ENCODE measurements at places on chromosomes 2 and 18.

GRCh38 chr2:181900007-181900651 lies 8.6 kb downstream of the ITPRID2 start:
- no peak for DNase-seq

DNA sequence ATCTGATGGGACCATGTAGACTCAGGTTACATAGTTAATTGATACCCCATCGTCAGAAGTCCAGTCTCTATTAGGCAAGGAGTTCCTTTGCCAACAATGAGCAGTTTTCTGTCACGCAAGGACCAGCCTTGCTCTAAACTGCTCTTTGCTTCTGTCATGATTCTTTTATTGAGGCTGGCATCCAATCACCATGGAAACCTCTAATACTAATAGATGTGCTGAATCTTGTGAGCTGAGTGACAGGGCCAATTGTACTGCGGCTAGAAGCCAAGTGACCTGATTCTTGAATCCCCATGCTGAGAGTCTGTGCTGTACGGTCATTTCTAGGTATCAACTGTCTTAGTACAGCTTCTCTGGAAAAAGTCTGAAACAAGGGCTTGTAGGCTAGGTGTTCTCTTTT lies 395.6 kb downstream of the RND3 start:
- no peak for DNase-seq

DNA sequence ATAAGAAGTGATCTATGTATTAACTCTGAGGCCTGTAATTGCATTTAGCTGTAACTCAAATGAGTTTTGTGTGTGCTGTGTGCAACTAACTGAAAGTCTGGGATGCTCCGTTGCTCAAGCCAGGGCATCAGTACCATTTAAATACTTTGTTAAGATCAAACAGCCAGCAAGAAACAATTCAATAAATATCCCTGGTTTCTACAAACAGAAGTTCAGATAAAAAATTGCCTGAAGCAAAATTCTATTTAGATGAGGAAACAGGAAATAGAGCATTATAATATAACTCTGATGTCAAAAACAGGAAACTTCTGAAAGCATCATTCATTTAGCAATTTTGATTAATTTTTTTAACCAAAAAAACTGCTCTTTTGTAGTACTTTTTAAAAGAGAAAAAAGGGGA lies 18.9 kb upstream of the SLC38A11 start:
- peak; percentile 60 for DNase-seq

DNA sequence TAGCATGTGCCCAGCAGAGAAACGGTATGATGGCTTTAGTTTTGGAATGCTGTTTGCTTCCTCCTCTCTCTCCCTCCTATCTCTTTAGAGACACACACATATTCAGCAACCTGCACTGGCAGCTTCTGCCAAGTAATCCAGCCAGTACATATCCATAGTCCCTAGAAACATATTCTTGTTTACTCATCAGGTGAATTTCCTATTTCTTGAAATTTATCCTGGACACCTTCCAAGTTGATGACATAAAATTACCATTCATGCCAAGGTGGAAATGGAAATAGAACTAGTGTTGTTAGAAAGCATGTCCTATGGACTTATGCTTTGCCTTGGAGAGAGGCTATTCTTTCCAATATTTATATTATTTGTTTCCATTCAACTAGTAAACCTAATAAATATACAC lies 50.9 kb upstream of the RGPD4 start:
- no peak for DNase-seq

- peak; percentile 4 for DNase-seq
These were observed 222.2 kb downstream of the C1D start for GRCh38 chr2:67840460-67841068.

GRCh38 chr2:97900806-97901205 lies 94.9 kb downstream of the TMEM131 start:
- DNase-seq = no peak

DNA sequence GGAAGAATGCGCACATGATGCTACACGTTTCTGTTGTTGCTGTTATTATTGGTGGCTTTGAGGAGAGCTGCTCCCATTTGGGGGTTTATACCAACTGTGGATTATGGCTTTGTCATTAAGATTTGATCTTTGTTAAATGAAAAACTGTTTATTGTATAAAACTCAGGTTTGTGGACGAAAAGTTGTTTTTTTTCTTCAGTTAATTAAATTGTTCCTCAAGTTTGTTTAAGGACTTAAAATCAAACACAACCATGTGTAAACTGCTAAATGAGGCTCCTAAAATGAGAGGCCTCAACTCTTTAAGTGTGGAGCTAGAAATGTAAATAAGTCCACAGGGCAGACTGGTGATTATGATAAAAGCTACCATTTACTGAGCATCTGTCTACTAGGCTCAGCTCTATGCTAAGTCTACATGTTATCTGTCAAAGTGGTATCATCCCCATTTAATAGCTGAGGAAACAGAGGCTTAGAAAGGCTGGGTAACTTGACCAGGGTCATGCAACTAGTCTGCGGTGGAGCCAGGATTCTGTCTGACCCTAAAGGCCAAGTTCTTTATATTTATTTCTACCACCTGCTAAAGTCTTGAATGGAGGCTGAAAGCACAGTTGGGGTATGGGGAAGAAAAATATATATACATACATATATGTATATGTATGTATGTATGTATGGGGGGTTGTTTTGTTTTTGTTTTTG lies 4.1 kb downstream of the MYCN start:
- DNase-seq = no peak

DNA sequence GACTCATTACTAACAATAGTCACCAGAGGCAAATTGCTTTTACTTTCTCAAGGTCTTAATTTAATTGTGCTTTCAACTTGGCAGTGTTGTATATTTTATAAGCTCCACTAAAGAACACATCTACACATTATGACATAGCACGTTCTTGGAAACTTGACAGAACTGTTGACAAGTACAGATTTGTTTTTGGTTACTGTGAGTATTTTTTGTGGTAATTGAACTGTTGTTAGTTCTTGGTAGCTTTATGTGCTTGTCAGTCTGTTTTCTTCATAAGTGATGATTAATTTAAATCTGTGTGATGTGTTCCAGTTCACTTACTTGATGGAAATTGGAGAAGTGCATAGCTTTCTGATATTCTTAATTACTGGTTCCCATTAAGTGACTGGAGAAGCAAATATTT lies 63.9 kb downstream of the COMMD1 start:
- DNase-seq = no peak

DNA sequence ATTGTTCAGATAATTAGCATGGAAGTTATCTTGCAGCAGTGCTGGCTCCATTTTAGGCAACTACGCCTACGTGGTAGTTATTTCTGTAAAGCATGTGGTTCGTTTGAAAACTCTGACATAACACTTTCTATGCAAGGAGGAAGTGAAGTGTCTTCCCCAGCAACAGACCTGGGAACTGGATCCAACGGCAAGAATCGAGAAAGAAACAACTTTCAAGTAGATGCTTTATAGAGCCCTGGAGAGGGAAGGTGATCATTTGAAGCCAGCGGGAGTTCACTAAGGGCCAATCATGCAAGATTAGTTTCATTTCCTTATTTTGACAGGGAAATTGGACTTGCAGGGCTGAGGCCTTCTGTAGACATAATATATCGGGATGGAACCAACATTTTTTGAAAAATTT lies 218.3 kb downstream of the ACKR3 start:
- no peak for DNase-seq

DNA sequence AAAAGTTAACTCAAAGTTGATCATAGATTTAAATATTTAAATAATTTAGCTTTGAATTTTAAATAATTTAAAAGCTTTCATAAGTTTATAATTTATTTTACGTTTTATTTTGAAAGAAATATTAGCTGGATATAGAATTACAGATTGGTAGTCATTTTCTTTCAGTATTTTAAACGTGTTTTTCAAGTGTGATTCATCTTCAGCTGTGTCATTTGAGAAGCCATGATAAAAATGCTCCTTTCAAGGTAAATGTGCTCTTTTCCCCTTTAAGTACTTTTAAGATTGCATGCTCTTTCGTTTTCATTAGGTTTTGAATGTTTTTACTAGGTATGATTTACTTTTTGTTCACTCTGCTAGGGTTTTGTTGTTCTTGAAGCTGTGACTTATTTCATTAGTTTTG lies 116.8 kb upstream of the FIGN start:
- no peak for DNase-seq

- DNase-seq = no peak
These were observed 836.9 kb upstream of the CELF4 start for GRCh38 chr18:38402509-38402908.

GRCh38 chr2:8424997-8425900 lies 256.6 kb upstream of the ID2 start:
- no peak for DNase-seq

- DNase-seq = no peak
These were observed 6.1 kb upstream of the OTOF start for GRCh38 chr2:26483957-26484565.

Data from AML-193 (cell line).